ENCODE measurements at places on chromosomes 12 and 14.

GRCh38 chr12:117986705-117987469, 18.1 kb upstream of the KSR2 start:
- peak; percentile 82 for DNase-seq

DNA sequence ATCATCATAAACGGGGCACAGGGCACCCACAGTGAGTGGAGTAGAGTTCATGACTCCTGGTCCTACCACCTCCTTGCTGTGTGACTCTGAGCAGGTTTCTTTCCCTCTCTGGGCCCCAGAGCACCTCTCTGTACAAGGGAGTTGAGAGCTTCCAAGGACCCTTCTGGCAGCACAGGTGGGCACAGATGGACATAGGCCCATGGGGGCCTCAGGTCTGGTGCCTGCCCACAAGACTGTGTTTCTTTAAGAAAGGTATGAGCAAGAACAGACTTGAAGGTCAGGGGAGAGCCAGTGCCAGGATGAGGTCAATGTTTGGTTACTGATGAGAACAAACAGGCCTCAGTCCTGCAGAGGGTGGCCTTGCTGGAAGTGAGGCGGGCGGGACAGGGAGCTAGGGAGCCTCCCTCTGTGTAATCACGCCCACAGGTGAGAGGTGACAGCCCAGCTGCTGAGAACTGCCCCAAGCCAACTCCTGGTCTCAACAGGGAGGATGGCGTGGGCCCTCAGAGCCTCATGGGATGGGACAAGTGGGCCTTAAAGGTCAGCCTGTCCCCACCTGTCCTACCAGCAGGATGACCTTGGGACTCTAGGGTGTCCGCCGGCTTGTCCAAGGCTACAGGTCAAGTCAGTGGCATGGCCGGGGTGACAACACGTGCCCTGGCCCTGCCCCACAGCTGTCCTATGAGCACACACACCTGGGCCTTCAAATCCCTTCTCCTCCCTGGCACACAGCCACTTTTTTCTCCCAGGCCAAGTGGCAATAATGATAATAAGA, 49.1 kb downstream of the CCDC85C start:
- DNase-seq, result no peak

DNA sequence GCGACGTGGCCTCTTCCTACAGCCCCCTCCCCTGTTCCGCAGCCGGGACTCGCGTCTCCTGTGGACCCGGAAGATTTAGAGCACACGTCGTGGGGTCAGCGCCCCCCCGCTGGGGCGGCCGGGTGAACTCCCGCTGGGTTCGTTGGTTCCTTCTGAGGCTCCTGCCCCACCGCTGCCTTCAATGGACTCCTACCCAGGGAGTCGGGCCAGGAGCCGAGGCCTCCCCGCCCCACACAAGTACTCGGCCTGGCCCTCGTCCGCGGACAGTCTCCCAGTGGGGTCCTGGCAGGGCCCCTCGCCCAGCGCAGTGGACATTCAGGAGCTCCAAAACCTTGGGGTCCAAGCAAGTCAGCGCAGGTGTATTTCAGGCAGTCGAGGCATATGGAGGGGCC, 1.2 kb downstream of the MMP17 start:
- peak; percentile 10 for DNase-seq

DNA sequence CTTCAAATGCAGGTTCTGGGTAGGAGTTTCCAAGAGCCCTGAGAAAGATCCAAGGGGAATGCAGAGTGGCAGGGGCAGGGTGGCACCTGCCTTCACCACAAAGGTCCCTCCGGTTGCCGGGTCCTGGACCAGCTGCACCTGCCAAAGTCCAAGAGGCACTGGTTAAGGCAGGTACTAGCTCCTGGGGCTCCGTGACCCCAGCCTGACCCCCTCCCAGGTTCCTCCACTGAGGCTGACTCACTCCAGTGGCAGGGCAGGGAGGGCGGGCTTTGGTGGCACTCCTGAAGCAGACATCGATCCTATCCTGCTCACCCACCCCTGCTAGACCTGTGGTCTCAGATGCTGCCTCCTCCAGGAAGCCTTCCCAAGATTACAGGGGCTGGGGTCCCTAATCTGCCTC, 11.4 kb downstream of the RPS6KL1 start:
- no peak for DNase-seq

DNA sequence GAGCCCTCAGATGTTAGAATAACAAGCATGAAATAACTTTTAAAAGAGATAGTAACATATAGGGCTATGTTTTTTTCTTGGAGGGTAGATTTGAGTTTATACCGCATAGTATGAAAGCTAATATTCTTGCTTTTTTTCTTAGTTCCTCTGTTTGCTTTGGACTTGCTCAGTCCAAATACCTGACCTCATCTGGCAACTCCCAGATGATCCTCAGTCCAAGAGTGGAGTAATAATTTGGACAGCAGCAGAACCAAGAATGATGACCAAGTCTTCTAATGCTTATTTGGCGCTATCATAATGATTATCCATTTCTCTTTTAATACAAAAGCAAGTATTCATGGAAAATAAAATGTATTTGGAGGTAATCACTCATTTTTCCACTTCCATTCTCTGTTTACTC, 45.6 kb downstream of the GUCY2C start:
- no peak for DNase-seq

DNA sequence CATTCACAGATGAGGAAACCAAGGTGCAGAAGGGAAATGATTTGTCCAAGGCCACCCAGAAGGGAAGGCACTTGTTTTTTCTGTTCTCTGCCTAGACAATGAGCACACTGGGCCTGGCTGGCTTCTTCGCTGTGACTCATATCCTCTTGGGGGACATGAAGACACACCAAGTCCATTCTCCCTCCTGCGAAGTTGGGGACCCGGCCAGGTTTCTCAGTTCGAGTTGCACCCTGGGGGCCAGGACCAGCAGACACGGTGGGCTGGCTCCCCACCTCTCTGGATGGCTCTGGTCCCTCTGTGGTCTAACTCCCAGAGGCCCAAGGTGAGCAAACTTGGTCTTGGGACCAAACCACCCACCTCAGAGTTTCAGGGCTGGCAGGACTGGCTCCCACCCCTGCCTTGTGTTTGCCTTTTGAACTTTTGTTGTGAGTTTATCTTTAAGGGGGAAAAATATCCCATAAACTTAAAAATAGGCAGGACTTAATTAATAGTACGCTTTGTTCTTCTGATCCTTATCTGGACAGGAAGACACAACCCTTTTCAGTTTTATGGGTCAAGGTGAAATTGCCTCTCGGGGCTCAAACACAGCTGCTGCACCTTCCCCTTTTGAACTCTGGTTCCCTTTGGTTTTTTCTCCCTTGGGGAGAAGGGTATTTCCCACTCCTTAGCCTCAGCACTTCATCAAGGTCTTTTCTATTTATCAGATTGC, 9.0 kb upstream of the MLEC start:
- DNase-seq, result peak; percentile 18

GRCh38 chr14:36738269-36738668, 76.6 kb downstream of the PAX9 start:
- DNase-seq, result no peak

DNA sequence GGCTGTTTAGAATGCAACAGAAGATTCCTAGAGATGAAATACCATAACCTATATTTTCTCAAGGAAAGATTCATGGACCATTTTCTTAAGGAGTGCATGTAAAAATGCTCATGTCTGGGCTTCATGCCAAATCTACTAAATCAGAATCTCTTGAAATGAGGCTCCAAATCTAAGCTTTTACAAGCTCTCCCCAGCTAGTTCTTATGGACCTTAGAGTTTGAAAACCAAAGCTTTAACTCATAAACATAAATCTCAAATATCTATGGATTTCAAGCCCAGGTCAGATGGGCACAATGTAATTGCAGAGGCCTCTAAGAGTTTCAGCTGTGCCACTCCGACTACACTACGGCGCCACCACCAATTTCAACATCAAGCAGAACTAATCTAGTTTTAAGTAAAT, 117.3 kb upstream of the CAND1 start:
- DNase-seq, result peak; percentile 19

- DNase-seq, result no peak
These were observed 109.9 kb downstream of the NCOR2 start for GRCh38 chr12:124457287-124458219.

- no peak for DNase-seq
These were observed 4.3 kb downstream of the NIN start for GRCh38 chr14:50826681-50827080.

DNA sequence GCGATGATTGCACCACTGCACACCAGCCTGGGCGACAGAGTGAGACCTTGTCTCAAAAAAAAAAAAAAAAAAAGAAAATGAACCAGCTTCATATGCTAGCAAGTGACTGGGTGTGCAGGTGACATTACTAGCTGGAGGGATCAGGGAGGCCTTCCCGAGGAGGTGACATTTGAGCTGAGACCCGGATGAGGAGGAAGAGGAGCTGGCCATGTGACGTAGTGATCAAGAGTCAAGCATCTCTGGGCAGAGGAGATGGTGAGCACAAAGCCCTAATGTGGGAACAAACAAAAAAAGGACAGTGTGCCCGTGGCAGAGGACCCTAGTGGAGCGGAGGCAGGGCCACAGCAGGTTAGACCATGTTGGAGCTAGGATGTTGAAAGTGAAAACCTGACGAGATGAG, 3.5 kb upstream of the PTPN6 start:
- DNase-seq, result no peak

GRCh38 chr14:100944052-100944451, 40.5 kb upstream of the RTL1 start:
- no peak for DNase-seq
